ENCODE measurements at places on chromosomes 2 and 18. TPM values are rescaled to one million over a fixed set of nuclear protein-coding genes. Genes with fewer than 3 reads are reported as not detected.

GRCh38 chr2:110847651-110848050, 115.3 kb downstream of the ACOXL start:
- H3K27ac ChIP-seq = no peak overlapping the region
- H3K36me3 ChIP-seq = no peaks in the 10 kb centered on the region
- DNase-seq = no peak
- peaks cover 21% of the 10 kb centered on the region for H3K27me3 ChIP-seq

DNA sequence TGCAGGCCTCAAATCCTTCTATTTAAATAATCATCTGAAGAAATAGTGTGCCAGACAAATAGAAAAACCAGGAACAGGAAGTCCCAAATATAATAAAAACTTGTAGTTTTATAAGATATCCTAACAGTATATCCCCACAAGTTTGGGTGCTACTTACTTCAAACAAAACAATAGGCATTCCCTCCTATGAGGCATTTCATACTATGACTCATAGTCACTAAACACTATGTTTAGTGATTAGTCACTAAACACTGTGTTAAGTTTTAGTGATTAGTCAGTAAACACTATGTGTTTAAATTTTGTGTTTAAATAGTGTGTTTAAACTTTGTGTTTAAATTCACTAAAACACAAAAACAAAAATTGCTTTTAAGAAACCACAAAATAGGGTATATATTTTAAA, 407.0 kb upstream of the CDH19 start:
- H3K4me3 ChIP-seq = no peak overlapping the region
- H3K27ac ChIP-seq = no peak overlapping the region

Gene TMEM37
- total RNA-seq = 2.6 TPM

- H3K4me3 ChIP-seq = no peak overlapping the region
- H3K27me3 ChIP-seq = no peaks in the 10 kb centered on the region
- no peak overlapping the region for H3K27ac ChIP-seq
- DNase-seq = no peak
Observed at GRCh38 chr2:82395531-82395930, 2063.5 kb downstream of the SUCLG1 start.

Gene TET3
- total RNA-seq = 2.6 TPM

Gene C2orf49
- 23.4 TPM for total RNA-seq

Gene CNGA3
- total RNA-seq = under 0.01 TPM

GRCh38 chr2:236678307-236678975, 108.8 kb downstream of the ACKR3 start:
- no peaks in the 10 kb centered on the region for H3K27me3 ChIP-seq
- no peak for DNase-seq
- H3K27ac ChIP-seq = no peak overlapping the region
- H3K36me3 ChIP-seq = no peaks in the 10 kb centered on the region
- no peaks in the 10 kb centered on the region for H3K4me1 ChIP-seq

GRCh38 chr2:40357667-40358066, 94.2 kb downstream of the SLC8A1 start:
- H3K27ac ChIP-seq = no peak overlapping the region
- no peak for DNase-seq
- H3K27me3 ChIP-seq = no peaks in the 10 kb centered on the region
- H3K36me3 ChIP-seq = no peaks in the 10 kb centered on the region

DNA sequence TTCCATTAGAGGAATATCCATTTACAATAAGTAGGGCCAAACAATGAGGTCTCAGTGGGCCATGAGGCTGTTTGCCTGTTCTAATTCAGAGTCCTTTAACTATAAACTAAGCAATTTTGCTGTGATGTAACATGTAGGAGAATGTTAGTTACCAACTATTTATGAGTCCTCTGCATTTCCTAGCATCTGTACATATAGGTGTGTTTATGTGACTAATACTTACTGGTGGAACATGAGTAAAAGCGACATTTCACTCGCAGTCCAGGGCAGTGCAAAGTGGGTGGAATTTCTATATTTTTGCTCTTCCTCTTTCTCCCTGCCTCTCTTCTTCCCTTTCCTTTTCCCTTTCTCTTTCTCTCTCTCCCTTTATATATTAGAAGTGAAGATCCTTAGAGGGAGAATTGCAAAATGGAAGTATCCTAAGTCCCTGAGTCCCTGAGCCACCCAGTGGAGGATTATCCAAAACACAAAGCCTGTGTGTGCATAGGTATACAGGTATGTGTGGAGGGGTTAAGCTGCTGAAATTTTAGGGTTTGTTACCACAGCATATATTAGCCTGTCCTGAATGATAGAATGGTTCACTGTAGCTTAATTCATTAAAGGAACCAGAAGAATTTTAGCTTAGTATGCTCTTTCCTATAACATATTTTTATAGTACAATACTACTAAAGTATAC, 487.0 kb upstream of the FANCL start:
- no peak for DNase-seq
- H3K27me3 ChIP-seq = no peaks in the 10 kb centered on the region
- H3K4me3 ChIP-seq = no peak overlapping the region
- no peaks in the 10 kb centered on the region for H3K36me3 ChIP-seq

DNA sequence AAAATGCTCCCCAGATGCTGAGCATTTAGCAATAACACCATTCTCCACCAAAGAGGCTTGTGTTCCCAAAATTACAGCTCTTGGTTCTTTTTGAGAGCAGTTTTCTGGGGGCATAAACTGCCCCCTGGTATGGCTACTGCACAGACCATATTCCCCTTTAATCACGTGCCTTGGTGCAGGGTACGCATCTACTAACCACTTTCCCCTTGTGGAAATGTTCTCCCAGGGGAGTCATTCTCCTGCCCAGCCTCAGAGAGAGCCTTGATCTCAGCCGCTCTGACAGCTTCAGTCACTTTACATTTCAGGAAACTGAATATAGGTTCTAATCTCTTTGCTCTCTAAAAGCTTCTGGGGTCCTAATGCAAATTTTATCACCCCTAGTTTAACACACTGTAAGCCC, 44.7 kb upstream of the EML6 start:
- no peak for DNase-seq
- no peak overlapping the region for H3K4me3 ChIP-seq
- no peaks in the 10 kb centered on the region for H3K36me3 ChIP-seq
- no peaks in the 10 kb centered on the region for H3K27me3 ChIP-seq

DNA sequence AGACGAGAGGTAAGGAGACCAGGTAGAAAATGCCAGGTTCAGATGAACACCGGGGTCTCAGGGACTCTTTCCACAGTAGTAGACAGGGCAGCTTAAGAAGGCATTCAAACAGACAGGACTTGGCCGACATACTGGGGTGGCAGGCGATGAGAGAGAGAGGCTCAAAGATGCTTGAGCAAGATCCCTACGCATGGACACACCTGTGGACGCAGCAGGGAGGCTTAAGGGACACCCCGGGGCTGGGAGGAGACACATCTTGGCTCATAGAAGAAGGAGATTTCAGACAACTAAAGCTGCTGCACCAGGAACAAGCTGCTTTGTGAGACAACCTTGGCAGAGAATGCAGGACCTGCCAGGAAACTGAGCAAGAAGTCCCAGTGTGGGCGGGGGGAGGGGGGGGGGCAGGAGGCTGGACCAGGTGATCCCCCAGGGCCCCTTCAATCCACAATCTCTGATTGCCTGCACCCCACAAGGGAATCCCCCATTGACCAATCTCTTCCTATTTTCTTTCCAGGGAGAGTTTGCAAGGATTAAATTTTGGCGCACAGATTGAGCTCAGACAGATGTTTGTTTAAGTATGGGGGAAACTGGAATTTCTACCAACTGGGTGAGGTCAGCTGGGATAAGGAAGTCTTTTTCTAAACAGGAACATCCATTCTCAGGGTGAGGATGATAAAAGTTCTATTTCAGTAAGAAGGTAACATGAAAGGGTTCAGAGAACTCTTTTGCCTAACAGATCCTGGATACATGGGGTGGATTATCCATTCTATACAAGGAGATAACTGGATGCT, 400.7 kb downstream of the NBAS start:
- H3K27ac ChIP-seq = no peak overlapping the region
- H3K4me1 ChIP-seq = no peaks in the 10 kb centered on the region
- no peak for DNase-seq
- H3K4me3 ChIP-seq = no peak overlapping the region
- no peaks in the 10 kb centered on the region for H3K27me3 ChIP-seq

GRCh38 chr2:127106457-127106990, 430 bp downstream of the BIN1 start:
- DNase-seq = no peak
- no peaks in the 10 kb centered on the region for H3K36me3 ChIP-seq
- peaks cover 2% of the 10 kb centered on the region for H3K27me3 ChIP-seq

- no peak overlapping the region for H3K4me3 ChIP-seq
- H3K36me3 ChIP-seq = no peaks in the 10 kb centered on the region
- DNase-seq = no peak
- H3K4me1 ChIP-seq = no peaks in the 10 kb centered on the region
Observed at GRCh38 chr2:110848519-110849030, 116.2 kb downstream of the ACOXL start.

DNA sequence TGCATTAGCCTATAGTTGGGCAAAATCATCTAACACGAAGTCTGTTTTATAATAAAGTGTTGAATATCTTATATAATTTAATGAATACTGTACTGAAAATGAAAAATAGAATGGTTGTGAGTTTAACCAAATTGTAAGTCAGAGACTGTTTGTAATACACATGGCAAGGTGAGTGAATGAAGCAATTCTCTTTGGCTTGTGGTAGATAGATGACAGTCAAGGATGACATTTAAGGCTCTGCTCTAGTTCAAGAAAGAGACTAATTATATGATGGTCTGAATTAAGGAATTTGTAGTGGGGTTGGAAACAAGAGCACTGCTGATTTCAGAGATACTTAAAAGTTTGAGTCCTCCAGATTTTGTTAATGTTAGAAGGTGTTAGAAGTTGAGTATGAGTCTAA, 207.7 kb downstream of the MCFD2 start:
- H3K36me3 ChIP-seq = no peaks in the 10 kb centered on the region
- peaks cover 14% of the 10 kb centered on the region for H3K4me1 ChIP-seq
- DNase-seq = no peak
- H3K4me3 ChIP-seq = no peak overlapping the region
- H3K27ac ChIP-seq = no peak overlapping the region

DNA sequence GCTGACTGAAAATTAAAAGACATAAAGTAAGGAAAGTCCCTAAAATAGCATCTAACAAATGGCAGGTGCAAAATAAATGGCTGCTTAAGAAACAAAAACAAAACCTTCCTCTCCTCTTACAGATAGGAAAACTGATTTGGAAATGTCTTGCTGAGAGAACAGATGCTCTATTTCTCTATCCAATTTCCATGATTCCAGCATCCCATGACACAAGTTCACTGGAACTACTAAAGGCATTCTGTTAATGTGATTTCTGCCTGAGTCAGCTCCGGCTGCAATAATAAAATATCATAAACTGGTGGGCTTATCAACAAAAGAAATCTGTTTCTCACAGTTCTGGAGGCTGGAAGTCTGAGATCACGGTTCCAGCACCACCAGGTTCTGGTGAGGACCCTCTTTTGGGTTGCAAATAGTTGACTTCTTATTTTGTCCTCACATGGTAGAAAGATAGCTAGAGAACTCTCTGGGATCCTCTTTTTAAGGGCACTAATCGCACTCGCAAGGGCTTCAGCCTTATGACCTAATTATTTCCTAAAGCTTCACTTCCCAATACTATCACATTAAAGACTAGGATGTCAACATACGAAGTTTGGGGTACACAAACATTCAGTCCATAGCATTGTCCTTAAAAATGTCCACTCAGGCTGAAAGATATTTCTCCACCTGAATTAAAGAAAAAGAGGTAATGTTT, 78.2 kb upstream of the GALNT3 start:
- H3K4me1 ChIP-seq = no peaks in the 10 kb centered on the region
- no peaks in the 10 kb centered on the region for H3K27me3 ChIP-seq
- no peaks in the 10 kb centered on the region for H3K36me3 ChIP-seq
- H3K27ac ChIP-seq = no peak overlapping the region
- no peak overlapping the region for H3K4me3 ChIP-seq

GRCh38 chr18:80042785-80043184, 8.6 kb downstream of the RBFA start:
- peaks cover 13% of the 10 kb centered on the region for H3K36me3 ChIP-seq
- no peaks in the 10 kb centered on the region for H3K4me1 ChIP-seq
- no peak overlapping the region for H3K27ac ChIP-seq
- H3K4me3 ChIP-seq = no peak overlapping the region

Gene FAM237A
- total RNA-seq = not detected

DNA sequence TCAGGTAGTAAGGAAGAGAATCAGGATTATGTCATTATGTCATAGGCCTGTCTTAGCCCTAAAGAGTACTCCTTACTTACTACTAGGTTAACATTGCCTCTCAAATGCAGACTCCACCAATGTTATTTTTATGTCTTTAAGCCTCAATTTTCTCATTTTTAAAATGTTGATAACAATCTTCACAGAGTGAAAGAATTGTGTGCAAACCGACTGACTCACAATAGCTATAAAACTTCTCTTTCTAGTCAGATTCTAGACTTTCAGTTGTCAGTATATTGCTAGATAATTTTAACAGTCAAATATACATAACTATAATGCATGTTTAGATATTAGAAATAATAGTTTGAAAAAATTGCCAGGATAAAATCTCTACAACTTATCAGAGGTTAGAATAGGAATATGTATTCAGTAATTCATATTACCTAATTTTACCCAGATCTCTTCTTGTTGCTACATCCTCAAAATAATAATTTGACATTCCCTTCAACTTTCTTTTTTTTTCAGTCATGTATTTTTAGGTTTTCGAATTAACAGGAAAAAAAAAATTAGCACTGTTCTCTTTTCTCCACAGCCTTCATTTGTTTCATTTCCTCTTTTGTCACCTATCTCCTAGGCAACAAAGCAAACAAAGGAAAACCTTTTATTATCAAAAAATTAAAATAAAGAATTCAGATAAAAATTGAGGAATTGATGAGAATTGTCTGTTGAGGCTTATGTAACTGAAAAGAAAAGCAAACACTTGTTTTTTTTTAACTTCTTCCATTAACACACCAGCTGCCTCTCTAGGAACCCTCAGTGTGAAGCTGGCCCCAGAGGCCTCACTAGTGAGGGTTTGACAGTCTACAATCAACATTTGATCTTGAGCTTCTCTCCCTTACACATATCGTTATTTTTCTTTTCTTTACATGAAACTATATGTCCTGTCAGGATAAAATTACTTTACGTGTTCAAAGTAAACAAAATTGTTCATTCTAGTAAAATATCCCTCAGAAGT, 279.0 kb downstream of the CALCRL start:
- no peaks in the 10 kb centered on the region for H3K36me3 ChIP-seq
- H3K27ac ChIP-seq = no peak overlapping the region
- H3K27me3 ChIP-seq = no peaks in the 10 kb centered on the region
- no peak for DNase-seq
